ENCODE measurements at places on chromosomes 3 and 15.
A peak's percentile ranks its signal among the peaks of the same experiment; 100 is the strongest.

DNA sequence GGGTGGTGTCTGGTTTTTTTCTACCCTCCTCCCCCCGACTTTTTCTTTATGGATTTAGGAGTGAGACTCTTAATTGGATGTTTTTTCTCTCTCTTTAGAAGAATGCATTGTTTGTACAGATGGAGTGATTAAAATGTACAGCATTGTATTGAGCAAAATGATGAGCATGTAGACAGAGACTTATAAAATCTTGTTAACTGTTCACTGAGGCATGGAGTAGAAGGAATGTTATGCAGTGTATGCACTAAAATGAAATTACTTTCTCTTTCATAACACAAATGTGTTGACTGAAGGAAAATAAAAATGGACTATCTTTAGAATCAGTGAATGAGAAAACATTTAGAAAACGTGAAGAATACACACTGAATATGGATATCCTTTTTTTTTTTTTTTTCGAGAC lies 39.8 kb downstream of the ZFAND6 start:
- DNase-seq = no peak

GRCh38 chr15:68791431-68792283 lies 29.0 kb downstream of the ANP32A start:
- peak; percentile 34 for DNase-seq

GRCh38 chr15:78425643-78426042 lies 12.4 kb upstream of the IREB2 start:
- DNase-seq = no peak

GRCh38 chr3:64741341-64741740 lies 53.5 kb upstream of the ADAMTS9 start:
- no peak for DNase-seq

DNA sequence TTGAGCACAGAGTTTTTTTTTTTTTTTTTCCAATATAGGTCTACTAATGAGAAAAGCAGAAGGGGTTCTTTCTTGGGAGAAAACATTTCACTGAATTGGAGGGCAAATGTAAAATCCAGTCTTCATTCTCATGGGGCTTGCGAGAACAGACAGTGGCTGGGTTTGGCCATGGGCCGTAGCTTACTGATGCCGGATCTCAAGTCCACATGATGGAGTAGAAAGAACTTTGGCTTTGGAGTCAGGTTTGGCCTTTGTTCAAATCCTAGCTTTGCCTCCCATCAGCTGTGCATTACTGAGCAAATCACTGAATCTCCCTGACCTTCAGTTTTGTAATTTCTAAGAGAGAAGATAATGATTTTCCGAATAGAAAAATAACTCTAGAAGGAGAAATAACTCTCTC lies 59.7 kb downstream of the LMCD1 start:
- DNase-seq = no peak

DNA sequence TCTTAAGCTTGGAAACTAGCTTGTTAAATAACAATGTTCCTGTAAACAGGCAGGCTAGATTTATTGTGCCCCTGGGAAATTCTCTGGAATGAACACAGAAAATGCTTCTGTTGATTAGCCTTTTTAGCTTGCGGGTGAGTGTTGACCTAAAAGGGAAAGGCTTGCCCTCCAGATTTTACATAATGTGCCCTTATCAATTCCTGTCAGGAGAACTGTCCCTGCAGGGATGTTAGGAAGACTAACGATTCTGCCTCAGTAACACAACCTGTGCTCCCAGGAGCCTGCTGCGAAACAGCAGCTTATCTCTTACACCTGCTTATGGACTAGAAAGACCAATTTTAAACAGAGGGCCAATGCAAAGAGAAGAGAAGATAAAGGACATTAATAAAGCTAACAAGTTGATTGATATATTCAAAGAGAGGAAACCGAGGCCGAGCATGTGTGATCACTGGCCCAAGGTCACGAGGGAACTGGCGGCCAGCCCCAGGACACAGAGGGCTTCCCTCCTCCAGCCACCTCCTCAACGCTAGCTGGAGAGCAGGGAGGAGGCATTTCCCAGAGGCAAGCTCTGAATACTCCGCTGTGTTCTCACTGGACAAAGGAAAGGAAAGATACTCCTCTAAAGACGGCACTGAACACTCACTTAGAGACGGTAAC lies 48.4 kb upstream of the TJP1 start:
- DNase-seq = no peak

- no peak for DNase-seq
These were observed 3.1 kb upstream of the A4GNT start for GRCh38 chr3:138135146-138135832.

- DNase-seq = no peak
These were observed 345.7 kb downstream of the CADM2 start for GRCh38 chr3:85304360-85304964.

GRCh38 chr3:195093731-195094130 lies 177.2 kb downstream of the XXYLT1 start:
- DNase-seq = no peak

DNA sequence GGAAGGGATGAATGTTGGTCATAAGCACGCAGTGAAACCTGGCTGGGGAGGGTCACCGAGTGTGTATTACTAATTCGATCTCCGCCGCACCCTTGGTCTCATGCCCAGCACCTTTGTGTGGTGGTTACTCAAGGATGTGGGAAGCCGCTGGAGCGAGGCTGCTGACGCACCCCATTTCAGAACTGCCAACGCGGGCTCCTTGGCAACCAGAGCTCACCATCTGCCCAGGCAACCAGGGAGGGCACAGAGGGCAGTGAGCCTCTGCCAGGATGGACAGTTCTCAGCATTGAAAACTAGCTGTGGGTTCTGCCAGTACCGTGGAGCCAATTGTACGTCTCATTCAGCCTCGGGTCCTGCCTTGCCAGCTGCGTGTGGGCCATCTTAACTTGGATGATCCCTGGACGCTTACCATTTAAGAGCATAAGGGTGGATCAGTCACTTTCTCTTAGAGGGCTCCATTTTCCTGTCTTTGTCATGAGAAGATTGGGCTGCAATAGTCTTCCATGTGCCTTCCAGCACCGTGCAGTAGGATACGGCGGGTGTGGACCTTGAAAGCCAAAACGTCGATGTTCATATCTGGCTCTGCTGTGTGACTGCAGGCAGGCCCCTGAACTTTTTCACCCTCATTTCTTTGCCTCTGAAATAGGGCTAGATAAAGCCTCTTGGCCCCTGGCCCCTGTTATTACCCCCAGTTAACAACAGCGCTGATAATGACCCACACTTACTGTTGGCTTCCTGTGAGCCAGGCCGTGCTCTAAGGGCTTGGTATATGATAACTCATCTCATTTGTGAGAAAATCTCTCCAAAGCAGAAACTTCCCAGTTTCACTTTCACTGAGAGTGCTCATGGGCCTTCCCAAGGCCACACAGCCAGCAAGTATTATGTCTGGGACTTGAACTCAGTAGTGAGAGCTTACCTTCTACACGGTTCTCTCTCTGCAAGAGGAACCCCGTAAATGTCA lies 238.8 kb downstream of the OPA1 start:
- DNase-seq = no peak

DNA sequence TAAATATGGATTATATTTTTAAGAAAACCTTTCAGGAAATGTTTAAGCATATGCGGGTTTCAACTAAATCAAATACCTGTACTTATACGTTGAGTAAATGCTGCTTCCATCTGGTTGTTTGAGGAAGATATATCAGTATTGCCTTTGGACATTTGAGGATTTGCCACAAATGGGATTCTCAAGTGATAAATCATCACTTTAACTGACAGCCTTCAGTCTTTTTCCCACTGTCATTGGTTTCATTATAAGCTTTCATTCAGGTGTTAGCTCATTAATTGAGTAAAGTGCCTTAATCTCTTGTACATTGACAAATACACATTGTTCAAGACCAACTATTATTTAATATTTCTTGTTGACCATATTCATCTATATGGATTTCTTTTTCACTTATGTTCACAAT lies 217.2 kb downstream of the EDEM1 start:
- DNase-seq = no peak

GRCh38 chr15:60898896-60899295 lies 330.2 kb downstream of the RORA start:
- DNase-seq = no peak

- DNase-seq = no peak
These were observed 46.8 kb downstream of the SCN5A start for GRCh38 chr3:38602576-38603250.

- DNase-seq = no peak
These were observed 20.2 kb downstream of the CCR1 start for GRCh38 chr3:46187876-46188275.

DNA sequence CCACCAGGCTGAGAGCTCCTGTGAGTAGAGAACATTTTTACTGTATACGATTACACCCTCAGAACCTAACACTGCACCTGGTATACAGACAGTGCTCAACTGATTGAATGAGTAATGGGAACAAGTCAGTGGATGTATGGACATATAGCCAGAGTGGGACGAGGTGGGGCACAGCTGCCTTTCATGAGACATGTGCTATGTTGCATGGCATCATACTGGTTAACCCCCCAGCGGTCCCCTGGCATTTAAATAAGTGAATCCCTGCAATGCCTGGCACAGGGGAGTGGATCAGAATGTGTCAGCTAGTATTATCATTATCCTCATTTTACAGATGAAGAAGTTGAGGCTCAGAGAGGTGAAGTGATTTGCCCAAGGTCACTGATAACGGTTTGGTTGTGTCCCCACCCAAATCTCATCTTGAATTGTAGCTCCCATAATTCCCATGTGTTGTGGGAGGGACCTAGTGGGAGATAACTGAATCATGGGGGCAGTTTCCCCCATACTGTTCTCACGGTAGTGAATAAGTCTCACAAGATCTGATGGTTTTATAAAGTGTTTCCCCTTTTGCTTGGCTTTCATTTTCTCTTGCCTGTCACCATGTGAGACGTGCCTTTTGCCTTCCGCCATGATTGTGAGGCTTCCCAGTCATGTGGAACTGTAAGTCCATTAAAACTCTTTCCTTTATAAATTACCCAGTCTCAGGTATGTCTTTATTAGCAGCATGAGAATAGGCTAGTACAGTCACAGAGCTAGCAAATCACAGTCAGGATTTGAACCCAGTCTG lies 56.0 kb upstream of the ATP2B2 start:
- no peak for DNase-seq

- no peak for DNase-seq
These were observed 185.5 kb downstream of the ADAMTS9 start for GRCh38 chr3:64502284-64502683.

- no peak for DNase-seq
These were observed 10.4 kb upstream of the ATOSA start for GRCh38 chr15:52689562-52689961.

DNA sequence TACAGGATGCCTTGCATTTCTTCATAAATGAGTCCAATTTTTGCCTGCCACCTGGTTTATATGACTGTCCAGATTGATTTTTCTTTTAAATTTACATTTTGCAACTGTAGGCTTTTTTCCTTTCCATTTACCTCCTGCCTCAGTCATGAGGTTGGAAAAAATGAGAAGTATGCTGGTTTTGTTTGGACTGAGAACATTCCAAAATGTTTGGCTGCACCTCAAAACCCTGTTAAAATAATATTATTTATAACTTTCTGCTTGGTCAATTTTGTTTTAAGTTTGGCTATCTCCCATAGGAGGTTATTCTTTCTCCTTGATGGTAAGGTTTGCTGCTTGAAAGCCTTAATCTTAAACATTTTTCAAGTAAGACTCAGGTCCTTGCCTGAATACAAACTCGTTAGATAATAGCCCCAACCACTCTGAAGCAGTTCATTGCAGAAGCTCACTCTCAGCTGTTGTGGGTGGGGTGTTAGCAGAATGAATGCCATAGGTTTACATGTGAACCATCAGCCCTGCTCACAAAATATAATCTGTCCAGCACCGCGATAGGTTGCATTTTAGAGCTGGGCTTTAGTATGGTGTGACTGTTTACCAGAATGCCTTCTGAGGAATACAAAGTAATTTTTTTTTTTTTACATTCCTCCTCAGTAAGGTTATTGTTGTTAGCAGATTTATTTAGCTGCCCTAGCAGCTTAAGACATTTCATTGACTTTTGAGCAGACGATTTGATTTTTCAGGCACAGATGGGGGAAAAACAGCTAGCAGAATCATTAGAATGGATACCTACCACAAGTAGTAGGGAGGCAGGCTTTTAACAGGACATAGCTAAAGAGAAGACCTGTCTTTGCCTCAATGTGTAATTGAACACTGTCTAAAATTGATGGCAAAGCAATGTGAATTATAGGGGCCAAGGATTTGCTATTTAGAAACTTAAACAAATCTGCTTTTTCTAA lies 630.8 kb upstream of the KCNMB2 start:
- no peak for DNase-seq

DNA sequence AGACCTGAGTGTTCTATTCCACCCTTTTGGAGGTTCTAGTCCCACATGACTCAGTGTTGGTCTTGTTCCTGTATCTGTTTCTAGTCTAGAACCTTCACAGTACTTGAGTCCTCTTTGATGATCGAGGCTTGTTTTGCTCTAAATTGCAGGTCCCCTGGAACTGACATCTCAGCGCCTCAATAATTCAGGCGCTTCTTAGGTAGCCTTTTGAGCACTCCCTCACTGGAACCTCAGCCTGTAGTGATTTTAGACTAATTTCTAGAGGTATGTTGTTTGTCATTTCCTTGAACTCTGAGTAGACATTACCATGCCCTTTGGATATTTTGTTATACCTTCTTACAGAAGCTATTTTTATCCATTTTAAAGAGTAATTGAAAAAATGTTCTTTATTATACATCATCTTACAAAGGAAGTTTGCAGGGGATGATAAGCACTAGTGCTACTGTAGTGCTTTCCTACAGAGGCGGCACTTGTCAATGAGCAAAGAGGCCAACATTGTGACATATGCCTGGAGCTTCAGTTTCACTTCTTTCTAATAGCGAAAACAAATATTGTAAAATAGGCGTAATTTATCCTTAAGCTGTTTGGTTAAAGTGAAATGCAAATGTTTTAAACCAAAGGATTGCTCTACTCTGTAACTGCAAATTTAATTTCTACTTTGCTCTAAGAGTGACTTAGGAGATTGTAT lies 75.7 kb downstream of the EFL1 start:
- DNase-seq = no peak

DNA sequence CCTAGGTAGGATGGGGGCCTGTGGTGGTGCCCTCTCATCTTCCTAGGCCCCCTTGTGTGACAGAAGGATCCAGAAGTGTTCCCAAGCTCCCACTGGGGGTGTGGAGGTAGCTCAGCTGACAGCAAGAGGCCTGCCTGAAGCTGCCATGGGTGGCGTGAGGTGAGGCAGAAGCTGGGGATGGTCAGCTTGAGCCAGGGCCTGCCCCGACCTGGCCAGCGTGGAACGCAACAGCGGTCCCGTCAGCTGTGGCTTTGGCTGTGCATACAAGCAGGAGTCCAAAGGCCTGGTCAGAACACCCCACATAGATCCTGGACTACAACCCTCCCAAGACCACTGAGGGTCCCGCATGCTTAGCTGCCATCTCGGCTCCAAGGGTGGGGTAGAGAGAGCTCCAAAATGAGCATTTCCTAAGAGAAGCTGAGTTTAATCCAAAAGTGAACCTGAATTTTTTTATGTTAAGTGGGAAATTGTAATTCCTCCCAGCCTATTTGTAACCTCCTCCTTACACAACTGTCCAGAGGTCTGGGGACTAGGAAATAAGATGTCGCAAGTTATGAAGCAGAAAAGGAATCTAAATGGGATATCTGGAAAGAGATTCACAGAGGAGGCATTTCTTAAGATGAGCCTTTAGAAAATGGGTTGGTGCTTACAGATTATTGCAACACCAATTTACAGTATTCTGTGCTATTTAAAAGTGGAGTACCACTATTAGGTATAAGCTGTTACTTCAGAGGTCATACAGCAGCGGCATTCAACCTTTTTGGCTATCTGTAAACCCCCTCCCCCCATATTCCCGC lies 9.9 kb upstream of the PLA2G4D start:
- DNase-seq = no peak

Data from activated CD8-positive, alpha-beta memory T cell treated with anti-CD3 and anti-CD28 coated beads for 1 hour (primary cell).